Naive thymus-derived CD4-positive, alpha-beta T cell (primary cell): ENCODE measurements at places on chromosomes 7 and 10.

DNA sequence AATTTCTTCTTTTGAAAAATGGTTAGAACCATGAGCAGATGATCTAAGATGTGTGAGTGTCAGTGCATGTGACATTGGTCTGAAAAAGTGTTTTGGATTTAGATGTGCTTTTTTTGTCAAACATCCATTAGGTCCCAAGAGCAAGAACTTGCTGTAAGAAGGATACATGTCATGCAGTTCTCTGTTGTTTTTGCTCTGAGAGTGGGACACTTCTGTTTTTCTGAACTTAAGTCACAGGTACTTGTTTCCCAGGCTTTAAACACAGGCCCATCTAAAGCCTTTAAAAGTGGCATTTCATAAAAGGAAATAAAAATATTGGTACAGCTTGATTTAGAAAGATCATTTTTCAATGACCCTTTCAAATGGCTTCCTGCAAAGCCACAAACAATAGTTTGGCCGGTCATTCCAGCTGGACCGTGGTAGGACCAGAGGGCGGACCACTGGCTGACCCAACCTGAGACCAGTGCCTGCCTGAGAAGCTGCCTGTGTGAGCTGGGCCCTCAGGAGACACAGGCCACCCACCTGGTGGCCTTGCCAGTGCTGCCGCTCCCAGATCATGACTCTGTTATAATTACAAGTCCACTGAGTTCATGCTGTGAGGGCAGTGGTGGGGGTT lies 92.7 kb downstream of the EEPD1 start:
- H3K4me3 ChIP-seq, result no peak overlapping the region
- no peak for DNase-seq

DNA sequence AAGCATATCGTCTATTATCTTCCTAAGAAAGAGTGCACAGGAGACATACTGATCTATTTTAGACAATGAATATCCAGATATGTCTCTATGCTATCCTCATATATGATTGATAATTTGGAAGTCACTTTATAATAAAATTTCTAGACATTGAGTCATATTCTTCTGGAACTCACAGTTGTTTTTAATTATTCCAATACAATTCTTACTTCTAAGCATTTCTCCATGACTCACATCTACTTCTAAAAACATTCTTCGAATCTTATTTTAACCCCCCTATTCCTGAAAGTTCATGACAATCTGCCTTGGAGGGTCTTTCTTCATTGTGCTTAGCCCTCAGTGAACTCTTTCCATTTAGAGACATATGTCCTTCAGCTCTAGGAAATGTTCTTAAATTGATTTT lies 368.1 kb downstream of the MDFIC start:
- no peaks in the 10 kb centered on the region for H3K36me3 ChIP-seq
- no peak for DNase-seq
- H3K4me1 ChIP-seq, result no peaks in the 10 kb centered on the region
- H3K4me3 ChIP-seq, result no peak overlapping the region
- no peak overlapping the region for H3K27ac ChIP-seq

GRCh38 chr7:44348300-44348699 lies 22.9 kb upstream of the CAMK2B start:
- no peaks in the 10 kb centered on the region for H3K4me1 ChIP-seq
- H3K4me3 ChIP-seq, result no peak overlapping the region
- no peaks in the 10 kb centered on the region for H3K36me3 ChIP-seq
- no peak overlapping the region for H3K27ac ChIP-seq
- no peaks in the 10 kb centered on the region for H3K27me3 ChIP-seq

- no peak overlapping the region for H3K4me3 ChIP-seq
- H3K4me1 ChIP-seq, result peaks cover 5% of the 10 kb centered on the region
- no peak overlapping the region for H3K27ac ChIP-seq
- H3K36me3 ChIP-seq, result no peaks in the 10 kb centered on the region
- DNase-seq, result no peak
These were observed 95.1 kb downstream of the USP6NL start for GRCh38 chr10:11516431-11516746.

- no peaks in the 10 kb centered on the region for H3K4me1 ChIP-seq
- no peak overlapping the region for H3K27ac ChIP-seq
- no peak for DNase-seq
- H3K4me3 ChIP-seq, result no peak overlapping the region
These were observed 901.8 kb upstream of the ZWINT start for GRCh38 chr10:57262892-57263291.
